ENCODE measurements at places on chromosomes 5 and 9. TPM values are rescaled to one million over a fixed set of nuclear protein-coding genes. Genes with fewer than 3 reads are reported as not detected.

- no peak for DNase-seq
Measured at GRCh38 chr5:33793836-33794549, 97.8 kb downstream of the ADAMTS12 start.

DNA sequence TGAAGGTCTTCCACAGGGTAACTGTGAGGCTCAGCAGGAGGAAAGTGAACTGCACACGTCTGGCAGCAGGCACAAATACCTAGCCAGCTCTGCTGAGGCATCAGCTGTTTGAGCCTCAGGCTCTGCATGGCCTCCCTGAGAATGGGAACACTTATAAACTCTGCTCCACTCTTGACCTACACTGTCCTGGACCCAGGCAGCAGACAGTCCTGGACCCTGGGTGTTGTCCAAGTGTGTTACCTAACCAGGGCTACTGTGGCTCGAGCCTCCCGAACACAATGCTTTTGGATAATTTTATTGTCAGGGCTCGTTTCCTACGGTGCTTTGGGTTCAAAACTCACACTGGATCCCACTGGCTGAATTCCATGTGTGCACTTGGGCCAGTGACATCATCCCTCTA is 497.9 kb downstream of the SEMA5A start:
- no peak for DNase-seq

Gene CCL27
- 0.37 TPM for polyA plus RNA-seq

Gene CDHR2
- polyA plus RNA-seq, result 26.0 TPM

DNA sequence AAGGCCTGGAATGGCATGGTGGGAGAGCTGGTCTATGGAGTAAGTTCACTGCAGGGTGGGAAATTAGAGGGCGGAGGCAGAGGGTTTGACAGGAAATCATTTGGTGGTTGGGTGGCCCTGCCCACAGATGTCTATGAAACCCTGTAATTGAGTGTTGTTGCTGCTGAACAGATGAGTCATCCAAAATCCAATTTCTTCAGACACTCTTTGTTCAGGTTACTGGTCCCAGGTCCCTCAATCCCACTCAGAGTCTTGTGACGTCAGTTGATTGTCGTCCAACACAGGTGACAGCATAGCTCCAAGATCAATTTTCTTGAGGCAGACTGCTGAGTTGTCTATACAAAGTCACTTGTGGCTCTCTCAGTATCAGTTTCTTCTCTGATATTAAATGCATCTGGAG is 208.6 kb downstream of the GRIA1 start:
- no peak for DNase-seq

DNA sequence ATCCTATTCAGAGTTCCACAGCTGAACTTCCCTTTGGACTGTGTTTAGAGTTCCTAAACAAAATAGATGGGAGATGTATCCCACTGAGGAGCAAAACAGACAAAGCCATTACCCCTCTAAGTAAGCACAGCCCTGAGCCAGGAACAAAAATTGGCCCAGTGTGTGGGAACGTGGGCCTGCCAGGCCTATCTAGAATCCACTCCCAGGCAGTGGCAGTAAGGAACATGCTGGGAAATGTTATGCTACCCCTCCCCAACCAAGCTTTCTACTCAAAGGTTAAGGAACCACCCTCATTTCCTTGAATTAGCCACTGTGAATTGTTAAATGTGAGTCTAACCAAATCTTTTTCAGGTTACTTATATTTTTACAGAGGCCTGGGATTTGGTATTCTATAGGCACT is 405.1 kb upstream of the PTGER4 start:
- DNase-seq, result no peak

GRCh38 chr5:170135796-170136490 is 30.2 kb downstream of the FOXI1 start:
- no peak for DNase-seq

DNA sequence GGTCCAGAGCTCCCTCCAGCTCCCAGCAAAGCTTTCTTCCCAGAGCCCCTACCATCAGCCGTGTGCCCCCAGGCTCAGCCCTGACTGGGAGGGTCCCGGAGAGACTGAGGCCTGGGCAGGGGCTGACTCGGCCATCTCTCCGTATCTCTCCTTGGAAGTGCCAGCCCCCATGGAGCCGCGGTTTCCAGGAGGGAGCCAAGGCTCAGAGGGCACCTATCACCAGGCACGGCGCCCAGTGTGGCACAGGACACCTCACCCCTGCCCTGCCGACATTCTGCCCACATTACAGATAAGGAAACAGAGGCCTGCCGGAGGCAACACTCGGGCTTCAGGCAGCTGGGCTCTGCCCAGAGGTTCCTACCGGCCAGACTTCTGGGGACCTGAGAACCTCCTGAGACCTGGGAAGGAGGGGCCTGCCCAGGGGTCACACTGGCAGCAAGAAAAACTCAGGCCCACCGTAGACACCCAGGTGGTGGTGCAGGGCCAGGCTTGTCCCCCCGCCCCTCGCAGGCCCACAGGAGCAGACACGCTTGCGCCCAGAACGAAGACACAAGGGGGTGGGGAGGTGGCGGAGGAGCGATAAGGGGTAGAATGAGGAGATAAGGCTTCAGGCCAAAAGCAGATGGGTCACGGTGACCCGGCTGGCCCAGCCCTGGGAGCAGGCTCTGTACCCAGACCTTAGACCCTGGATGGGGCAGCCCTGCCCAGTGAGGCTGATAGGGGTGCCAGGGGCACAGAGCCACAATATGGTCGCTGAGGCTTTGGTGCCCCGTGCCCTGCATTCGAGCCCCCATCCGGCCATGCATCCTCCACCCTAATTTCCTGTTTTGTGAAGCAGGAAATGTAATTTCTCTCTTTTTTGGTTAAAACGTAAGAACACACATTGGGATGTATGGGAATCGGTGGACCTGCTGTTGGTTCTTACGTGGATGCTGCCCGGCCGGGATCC is 11.8 kb downstream of the NR5A1 start:
- no peak for DNase-seq

Gene MSX2
- 0.49 TPM for polyA plus RNA-seq

DNA sequence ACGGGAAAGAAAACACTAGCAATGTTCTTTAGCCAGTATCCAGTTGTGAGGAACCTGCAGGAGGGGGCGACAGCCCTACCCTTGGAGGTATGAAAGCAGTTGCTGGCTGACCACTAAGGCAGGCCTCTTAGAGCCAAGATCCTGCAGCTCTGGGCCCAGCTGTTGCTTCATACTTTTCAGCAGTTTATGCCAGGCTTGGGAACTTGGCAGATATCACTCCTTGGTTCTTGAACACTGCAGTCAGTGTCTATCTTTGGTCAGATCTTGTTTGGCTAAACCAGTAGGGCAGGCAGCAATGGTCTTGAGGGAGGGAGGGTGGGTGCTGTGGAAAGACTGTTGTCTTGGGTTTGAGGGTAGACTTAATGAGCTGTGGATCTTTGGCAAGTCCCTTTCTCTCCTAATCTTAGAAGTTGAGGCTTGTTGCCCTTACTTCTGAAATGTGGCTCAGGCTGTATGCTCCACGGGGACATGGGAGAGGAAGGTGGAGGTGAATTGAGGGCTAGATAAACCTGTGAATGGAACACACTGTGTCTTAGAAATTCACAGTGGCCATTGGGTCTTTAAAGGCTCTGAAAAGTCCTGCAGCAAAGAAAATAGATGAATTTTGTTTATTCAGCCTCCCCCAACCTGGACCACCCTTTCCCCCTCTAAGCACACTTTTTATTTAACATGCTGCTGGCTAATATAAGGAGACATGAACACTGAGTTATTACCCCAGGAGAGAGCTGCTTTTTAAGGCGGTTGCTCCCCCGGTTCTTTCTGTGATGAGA is 37.5 kb downstream of the ZNF618 start:
- DNase-seq, result no peak

All from renal pelvis (tissue), 12 donors.